ENCODE measurements at places on chromosomes 4 and X.

- no peak for DNase-seq
Observed at GRCh38 chr4:90888571-90888970, 761.4 kb downstream of the CCSER1 start.

DNA sequence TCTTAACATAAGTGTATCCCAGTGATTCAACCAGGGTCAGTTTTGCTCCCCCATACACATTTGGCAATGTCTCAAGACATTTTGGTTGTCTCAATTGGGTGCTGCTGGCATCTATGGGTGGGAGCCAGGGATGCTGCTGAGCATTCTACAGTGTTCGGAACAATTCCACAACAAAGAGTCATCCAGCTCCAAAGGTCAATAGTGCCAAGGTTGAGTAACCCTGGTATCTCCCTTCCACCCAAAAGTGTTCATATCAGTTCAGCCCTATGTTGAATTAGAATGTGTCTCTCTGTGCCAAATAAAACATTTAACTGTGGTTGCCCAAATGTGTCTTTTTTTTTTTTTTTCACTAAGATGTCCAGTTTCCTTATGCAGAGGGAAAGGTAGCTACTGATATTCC, 129.4 kb upstream of the RAI2 start:
- DNase-seq, result no peak

- DNase-seq, result no peak
Observed at GRCh38 chr4:171721937-171722336, 91.3 kb upstream of the GALNTL6 start.

GRCh38 chr4:150387981-150388380, 194.0 kb upstream of the MAB21L2 start:
- no peak for DNase-seq

DNA sequence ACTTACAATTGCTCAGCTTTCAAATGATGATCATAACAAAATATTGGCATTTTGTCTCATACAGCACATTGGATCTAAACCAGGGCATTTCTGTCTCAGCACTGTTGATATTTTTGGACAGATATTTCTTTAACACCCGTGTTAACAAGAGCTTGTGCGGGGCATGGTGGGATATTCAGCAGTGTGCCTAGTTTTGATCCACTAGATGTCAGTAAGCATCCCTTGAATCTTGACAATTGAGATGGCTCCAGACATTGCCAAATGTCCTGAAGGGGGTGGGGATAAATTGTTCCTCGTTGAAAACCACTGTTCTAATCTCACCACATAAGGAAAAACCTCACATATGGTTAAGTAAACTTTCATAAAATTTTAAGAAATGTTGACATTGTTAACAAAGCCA, 806.3 kb downstream of the STIM2 start:
- DNase-seq, result no peak

DNA sequence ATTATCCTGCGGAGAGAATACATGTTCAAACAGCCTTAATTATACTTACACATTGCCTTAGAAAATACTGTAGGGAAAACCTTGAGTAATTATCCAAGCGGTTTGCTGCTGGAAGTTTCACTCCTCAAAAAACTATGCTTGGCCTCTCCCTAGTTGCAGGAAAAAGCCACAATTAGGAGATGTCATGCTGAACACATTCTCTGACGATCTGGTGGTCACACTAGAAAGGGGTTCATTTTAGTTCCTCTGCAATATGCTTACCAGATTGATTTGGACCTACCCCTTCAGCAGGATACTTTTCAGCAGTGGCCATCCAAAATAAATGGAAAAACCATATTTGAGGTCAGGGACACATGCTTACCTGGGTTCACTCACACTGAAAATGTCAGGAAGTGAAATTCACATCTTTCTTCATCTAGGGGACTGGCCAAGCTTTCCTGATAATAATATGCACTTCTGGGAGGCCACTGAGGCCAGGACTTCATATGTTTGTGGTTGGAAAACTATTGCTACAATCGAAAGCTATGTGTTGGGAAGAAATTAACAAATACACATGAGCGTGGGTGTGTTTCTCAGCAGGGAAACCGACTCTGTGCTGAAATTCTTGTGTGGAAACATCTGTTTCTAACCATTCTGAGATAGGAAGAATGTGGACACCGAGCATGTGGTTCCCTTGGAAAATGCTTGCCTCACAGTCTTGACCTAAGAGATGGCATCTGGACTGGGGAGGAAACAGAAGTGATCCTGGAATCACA, 68.8 kb downstream of the ATXN3L start:
- peak; percentile 93 for DNase-seq

DNA sequence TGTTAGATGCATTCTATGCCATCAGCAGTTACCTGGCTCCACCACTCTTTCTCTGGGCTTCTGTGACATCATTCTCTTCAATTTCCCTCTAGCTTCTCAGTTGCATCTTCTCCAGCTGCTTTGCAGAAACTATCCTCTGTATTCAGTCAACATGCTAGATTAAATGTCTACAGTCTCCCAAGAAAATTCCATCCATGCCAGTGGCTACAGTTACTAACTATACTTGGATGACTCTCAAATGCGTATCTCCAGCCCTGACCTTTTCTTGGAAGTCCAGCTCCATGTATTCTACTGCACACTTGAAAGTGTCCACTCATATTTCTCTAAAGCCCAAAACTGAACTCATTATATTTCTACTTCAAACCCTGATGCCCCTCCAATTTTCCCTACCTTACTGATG, 232.3 kb upstream of the TENM3 start:
- DNase-seq, result no peak

GRCh38 chrX:42538405-42538804, 239.6 kb downstream of the PPP1R2C start:
- DNase-seq, result no peak

- DNase-seq, result no peak
Observed at GRCh38 chr4:81605271-81605670, 133.6 kb upstream of the RASGEF1B start.

GRCh38 chr4:77815636-77816035, 3.5 kb downstream of the CNOT6L start:
- DNase-seq, result no peak

GRCh38 chr4:144709159-144709558, 63.2 kb downstream of the HHIP start:
- DNase-seq, result peak; percentile 76

DNA sequence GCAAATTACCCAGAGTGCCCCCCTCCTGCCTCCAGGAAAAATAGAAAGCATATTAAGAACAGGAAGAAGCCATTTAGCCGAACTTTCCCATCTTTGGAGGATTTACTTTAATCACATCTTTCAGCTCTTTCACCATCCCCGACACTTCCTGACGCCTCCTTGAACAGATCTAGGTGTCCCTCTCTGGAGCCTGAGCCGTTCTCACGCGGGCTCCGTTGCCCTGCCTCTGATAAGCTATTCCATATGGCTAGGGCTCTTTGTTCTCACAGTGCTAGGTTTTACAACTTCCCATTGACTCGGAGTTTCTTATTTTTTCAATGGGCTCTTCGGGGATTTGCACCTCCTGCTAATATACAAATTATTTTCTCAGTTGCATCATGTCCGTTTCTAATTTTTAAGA, 82.1 kb upstream of the GPC4 start:
- DNase-seq, result no peak

All from fibroblast of skin of left quadriceps (primary cell).